HT1080 (cell line): ENCODE measurements at places on chromosomes 2 and 18. TPM values are rescaled to one million over a fixed set of nuclear protein-coding genes. Genes with fewer than 3 reads are reported as not detected.

Gene NEUROD1
- not detected in 2 replicates for total RNA-seq

Gene ACAA2
- 32.2 and 36.7 TPM in 2 replicates for total RNA-seq

Gene TMEFF2
- 0.03 TPM in 1 of 2 replicates, not detected in the other for total RNA-seq

Gene IL1R1
- total RNA-seq = 0.40 and 0.43 TPM in 2 replicates

Gene MEP1B
- total RNA-seq = not detected in 2 replicates

Gene ERMN
- total RNA-seq = 0.03 and 0.06 TPM in 2 replicates

Gene CUL3
- total RNA-seq = 67.6 and 77.2 TPM in 2 replicates

Gene PRR30
- total RNA-seq = not detected in 2 replicates

Gene SALL3
- total RNA-seq = not detected in 2 replicates

Gene GALNT13
- total RNA-seq = 0.21 and 0.33 TPM in 2 replicates

DNA sequence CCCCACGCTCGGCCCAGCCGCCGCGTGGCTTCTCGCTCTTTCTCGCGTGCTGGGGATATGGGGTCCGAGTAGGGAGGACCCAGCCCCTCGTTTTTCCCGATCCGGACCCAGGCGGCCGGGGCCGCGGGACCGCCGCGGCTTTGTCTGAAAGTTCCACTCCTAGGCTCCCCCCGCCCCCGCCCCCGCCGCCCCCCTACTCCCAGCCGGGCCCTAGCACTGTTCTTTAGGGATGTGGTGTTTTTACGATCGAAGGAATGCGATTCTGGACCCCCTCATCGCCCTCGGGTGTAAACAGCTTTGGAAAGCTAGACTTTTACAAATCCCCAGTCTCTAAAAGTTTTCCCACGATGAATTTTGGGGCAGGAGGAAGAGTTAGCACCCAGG lies 819 bp downstream of the TGIF1 start:
- no peak for DNase-seq

DNA sequence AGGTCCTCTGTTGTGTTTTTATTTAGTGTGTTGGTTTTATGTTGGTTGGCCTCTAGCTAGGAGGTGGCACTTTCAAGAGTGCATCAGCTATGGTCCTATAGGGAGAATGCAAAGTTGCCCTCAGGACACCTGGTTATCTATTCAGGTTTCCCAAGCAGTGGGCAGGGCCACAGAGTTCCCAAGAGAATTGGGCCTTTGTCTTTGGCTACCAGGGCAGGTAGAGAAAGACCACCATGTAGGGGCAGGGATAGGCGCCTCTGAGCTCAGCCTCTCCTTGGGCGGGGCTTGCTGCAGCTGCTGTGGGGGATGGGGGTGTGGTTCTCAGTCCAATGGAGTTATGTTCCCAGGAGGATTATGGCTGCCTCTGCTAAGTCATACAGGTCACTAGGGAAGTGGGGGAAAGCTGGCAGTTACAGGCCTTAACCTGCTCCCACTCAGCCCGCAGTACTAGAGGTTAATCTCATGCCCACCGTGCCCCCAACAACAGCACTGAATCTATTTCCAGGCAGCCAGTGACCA lies 26.0 kb downstream of the ABCB11 start:
- DNase-seq = no peak

DNA sequence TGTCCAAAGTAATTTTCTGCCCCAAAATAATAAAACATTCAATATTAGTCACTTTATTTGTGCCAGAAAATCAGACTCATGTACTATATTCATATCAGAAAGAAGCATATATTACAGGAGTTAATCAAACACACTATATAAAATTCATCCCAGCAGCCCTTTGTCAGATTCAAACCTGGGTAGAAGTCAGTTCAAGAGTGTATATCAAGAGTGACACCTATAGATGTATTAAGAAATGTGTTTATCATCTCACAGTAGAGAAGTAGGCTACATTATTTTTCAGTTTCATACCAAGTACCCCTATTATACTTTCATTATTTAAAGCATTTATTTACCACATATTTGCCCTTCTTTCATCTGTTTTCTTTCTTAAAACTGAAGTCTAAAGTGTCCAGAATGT lies 193.2 kb upstream of the DDX18 start:
- no peak for DNase-seq

GRCh38 chr18:58682429-58683069 lies 11.3 kb downstream of the MALT1 start:
- peak; percentile 64 for DNase-seq

DNA sequence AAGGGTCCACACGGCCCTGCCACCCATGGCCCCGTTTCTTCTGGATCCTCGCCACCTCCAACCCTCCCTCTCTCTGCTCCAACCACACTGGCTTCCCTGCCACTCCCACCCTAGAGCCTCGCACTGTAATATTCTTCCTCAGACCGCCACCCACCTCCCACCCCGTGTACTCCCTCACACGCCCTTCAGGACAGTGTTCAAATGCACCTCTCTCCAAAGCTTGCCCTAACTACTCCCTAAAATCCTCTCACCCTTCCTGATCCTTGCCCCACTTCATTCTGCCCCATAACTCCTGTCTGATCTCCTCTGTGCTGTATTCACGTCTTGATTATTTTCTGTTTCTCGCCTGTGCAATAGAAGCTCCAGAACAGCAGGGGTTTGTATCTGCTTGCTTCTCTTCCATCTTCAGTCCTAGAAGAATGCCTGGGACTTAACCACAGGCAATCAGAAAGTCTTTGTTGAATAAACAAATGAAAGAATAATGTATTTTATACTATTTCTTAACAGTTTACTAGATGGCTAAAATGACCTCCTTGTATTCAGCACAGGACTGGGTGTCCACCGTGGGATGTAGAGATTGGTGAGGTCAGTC lies 25.5 kb downstream of the EPB41L3 start:
- DNase-seq = no peak

DNA sequence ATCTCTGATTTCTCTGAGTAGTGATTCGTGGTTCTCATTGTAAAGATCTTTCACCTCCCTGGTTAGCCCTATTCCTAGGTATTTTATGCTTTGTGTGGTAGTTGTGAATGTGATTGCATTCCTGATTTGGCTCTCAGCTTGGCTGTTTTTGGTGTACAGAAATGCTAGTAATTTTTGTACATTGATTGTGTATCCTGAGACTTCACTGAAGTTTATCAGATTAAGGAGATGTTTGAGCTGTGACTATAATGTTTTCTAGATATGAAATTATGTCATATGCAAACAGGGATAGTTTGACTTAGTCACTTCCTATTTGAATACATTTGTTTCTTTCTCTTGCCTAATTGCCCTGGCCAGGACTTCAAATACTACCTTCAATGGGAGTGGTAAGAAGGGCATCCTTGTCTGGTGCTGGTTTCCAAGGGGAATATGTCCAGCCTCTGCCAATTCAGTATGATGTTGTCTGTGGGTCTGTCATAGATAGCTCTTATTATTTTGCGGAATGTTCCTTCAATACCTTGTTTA lies 251.9 kb upstream of the ZNF804A start:
- DNase-seq = no peak

- DNase-seq = no peak
These were observed 7.0 kb downstream of the C2orf80 start for GRCh38 chr2:208182835-208183234.

GRCh38 chr2:215401896-215402379 lies 33.9 kb downstream of the FN1 start:
- DNase-seq = peak; percentile 94

DNA sequence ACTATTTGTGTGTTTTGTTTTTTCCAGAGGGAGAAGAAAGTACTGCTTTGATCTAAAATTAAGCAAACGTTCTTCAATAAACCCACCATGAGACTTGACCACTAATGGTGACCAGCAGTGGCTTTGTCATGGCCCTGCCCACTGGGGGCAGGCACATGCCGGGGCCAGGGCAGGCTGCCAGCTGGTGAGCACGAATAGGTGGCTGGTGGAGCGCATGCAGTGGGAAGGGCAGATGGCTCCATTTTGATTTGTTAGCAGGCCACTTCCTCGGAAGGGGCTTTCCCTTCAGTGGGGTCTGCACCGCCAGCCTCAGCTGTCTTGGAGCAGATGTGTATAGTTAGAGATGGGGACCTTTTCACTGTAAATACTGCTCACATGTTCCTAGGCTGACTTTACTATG lies 277.1 kb downstream of the SOX11 start:
- DNase-seq = no peak

- DNase-seq = no peak
These were observed 29.8 kb downstream of the TSHZ1 start for GRCh38 chr18:75240433-75240832.

- no peak for DNase-seq
These were observed 27.1 kb upstream of the PTMA start for GRCh38 chr2:231680992-231681852.

DNA sequence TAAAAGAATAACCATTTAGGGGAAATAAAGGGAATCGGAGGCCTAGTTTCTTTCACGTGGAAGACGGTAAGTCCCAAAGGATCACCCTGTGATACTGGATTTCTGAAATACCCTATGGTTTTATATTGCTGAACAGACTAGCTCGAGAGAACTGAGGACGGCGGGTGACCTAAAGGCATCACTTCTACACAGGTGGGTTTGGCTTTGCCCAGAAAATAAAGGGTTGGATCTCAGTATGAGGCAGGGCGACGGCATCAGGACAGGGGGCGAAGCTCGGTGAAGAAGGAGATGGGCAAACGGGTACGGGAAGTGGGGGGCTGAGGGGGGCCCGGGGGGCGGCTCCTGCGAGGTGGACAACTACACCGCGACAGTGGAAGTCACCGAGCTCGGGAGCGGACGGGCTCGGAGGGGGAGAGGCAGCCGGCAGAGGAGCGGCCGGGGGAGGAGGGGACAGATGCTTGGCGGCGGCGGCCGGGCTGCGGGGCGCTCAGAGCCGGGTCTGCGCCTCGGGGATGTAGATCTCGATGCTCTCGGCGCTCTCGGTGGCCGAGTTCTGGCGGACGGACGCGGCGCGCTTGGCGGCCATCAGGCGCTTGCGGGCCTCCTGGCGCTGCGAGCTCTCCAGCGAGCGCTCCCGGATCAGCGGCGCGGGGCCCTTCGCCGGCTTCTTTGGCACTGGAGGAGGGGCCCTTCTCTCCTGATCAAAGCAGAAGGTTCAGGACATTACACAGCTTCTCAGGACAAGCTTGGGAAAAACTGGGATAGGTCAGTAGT lies 48.9 kb downstream of the TGIF1 start:
- no peak for DNase-seq

DNA sequence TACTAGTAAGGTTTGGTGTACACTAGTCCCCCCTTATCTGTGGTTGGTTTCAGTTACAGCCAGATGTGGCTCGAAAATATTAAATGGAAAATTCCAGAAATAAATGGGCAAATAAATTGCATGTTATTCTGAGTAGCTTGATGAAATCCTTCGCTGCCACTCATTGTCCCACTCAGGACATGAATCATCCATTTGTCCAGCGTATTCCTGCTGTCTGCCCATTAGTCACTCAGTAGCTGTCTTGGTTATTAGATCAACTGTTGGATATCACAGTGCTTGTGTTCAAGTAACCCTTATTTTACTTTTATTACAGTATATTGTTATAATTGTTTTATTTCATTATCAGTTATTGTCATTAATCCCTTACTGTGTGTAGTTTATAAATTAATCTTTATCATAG lies 21.7 kb downstream of the ZDBF2 start:
- DNase-seq = peak; percentile 81

- peak; percentile 49 for DNase-seq
These were observed 304.8 kb upstream of the SOX11 start for GRCh38 chr2:5387406-5387805.

DNA sequence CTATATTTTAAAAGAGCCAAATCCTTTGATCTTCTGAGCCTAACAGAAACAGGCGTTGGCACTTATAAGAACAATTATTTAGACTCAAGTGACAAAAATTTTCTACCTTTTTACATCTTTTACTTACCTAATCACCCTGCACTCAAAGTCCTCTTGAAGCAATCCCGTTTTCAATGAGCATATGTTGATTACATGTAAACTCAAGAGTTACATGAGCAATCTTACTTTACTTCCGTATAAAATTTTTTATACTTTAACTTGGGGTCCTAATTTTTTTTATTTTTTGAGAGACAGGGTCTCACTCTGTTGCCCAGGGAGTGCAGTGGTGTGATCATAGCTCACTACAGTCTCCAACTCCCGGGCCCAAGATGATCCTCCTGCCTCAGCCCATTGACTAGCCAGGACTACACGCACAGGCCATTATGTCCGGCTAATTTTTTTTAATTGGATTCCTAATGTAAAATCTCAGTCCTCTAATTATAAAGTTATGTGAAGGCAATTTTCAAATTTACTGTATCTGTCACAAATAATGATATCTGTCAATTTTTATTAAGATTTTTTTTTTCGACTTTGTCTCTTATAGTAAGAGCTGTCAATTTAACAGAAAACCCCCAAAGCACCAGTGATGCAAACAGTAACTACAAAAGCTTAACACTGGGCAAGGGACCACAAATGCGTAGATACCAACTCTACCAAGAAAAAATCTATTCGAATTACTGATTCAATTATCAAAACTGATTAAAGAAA lies 19.1 kb upstream of the STPG4 start:
- DNase-seq = no peak

GRCh38 chr18:7904529-7904928 lies 337.4 kb downstream of the PTPRM start:
- peak; percentile 63 for DNase-seq

DNA sequence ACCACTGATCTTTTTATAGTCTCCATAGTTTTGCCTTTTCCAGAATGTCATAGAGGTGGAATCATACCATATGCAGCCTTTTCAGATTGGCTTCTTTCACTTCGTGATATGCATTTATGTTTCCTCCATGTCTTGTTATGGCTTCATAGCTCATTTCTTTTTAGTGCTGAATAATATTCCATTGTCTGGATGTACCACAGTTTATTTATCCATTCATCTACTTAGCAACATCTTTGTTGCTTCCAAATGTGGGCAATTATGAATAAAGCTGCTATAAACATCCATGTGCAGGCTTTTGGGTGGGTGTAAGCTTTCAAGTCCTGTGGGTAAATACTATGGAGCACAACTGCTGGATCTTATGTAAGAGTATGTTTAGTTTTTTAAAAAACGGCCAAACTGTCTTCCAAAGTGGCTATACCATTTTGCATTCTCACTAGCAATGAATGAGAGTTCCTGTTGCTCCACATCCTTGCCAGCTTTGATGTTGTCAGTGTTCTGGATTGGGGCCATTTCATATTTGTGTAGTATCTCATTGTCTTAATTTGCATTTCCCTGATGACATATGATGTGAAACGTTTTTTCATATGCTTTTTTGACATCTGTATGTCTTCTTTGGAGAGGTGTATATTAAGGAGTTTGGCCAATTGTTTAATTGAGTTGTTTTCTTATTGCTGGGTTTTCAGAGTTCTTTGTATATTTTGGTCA lies 20.6 kb downstream of the STPG4 start:
- no peak for DNase-seq

GRCh38 chr2:10930721-10931516 lies 19.2 kb downstream of the KCNF1 start:
- no peak for DNase-seq

- no peak for DNase-seq
These were observed 519.9 kb upstream of the TNP1 start for GRCh38 chr2:217379807-217380206.

GRCh38 chr2:24313744-24314632 lies 46.3 kb downstream of the ITSN2 start:
- DNase-seq = peak; percentile 33
